Coronary artery (tissue), 2 donors: ENCODE measurements at places on chromosomes 4 and X.

DNA sequence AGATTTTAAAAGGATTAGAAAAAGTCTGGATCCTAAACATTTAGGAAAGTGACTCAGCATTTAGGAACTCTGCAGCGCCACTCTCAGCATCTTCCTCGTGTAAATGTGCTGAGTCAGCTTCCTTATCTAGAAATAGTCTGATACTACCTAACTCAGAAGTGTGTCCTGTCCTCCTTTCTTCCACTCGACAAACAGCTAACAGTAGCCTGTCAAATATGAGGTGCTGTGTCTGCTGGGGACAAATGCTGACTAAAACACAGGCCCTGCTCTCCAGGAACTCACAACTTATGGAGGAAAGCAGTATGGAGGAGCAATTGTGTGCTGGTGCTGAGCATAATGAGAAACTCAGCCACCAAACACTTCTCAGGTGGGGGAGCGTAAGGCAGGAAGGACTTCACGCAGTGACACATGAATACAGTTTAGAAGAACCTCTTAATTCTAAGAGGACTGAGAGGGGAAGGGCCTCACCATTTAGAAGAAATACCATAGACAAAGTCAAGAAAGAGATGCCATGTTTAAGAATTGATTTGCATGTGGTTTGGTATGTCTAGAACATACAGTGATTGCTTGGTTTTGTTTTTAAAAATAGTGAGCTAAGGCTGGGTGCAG, 125.3 kb downstream of the SOWAHB start:
- DNase-seq: no peak

DNA sequence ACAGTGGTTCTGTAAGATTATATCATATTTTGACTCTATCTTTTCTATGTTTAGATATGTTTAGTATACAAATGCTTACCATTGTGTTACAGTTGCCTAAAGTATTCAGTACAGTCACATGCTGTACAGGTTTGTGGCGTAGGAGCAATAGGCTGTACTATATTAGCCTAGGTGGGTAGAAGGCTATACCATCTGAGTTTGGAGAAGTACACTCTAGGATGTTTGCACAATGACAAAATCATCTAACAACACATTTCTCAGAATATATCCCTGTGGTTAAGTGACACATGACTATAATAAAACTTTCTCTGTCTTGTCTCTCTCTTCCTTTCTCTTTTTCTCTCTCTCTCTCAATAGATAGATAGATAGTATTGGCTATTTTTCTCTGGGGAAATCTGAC, 1053.1 kb downstream of the STIM2 start:
- DNase-seq: no peak

DNA sequence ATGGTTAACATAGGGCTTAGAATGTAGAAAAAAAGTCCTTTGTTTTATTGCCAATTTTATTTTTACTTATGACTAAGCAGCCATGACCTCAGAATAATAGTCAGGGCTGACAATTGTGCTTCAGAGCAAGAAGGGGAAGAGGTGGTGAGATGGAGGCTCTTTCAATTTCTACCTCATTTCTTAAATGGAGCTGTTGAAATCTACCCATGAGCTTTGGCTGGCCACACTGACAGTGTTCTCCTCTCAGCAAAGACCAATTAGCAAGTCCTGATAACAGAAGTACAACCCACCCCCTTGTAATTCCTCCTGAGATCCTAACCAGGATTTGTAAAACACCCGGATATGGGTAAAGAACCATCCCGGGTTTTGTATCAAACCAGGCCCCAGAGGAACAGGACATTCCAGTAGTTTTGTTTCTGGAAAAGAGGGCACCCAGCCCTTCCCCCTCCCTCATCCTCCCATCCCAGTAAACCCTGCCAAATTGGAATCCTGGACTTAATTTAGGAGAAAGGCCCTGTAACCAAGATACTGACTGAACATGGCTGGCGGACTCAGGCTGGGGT, at the start of gene HEPH:
Gene HEPH (plus strand): TSS at position 399 of the 563 bp plus-strand sequence. CDS start 6,324 bp downstream, outside the sequence.
- DNase-seq: no peak

- DNase-seq: no peak
Measured at GRCh38 chrX:12825801-12826200, 34.6 kb downstream of the PRPS2 start.
